Keratinocyte (primary cell): ENCODE measurements at places on chromosomes 6 and 20.

- H3K4me3 ChIP-seq, result no peak overlapping the region
- H3K27ac ChIP-seq, result no peak overlapping the region
- H3K36me3 ChIP-seq, result no peaks in the 10 kb centered on the region
- no peaks in the 10 kb centered on the region for H3K4me1 ChIP-seq
Measured at GRCh38 chr20:42901689-42902440, 287.8 kb downstream of the PTPRT start.

GRCh38 chr6:34249469-34250261 is 859 bp upstream of the SMIM29 start:
- peaks cover 37% of the 10 kb centered on the region for H3K4me1 ChIP-seq
- peak overlapping the region; percentile 65 for H3K27ac ChIP-seq
- H3K27me3 ChIP-seq, result no peaks in the 10 kb centered on the region
- H3K36me3 ChIP-seq, result peaks cover 2% of the 10 kb centered on the region
- H3K4me3 ChIP-seq, result peak overlapping the region; percentile 72

DNA sequence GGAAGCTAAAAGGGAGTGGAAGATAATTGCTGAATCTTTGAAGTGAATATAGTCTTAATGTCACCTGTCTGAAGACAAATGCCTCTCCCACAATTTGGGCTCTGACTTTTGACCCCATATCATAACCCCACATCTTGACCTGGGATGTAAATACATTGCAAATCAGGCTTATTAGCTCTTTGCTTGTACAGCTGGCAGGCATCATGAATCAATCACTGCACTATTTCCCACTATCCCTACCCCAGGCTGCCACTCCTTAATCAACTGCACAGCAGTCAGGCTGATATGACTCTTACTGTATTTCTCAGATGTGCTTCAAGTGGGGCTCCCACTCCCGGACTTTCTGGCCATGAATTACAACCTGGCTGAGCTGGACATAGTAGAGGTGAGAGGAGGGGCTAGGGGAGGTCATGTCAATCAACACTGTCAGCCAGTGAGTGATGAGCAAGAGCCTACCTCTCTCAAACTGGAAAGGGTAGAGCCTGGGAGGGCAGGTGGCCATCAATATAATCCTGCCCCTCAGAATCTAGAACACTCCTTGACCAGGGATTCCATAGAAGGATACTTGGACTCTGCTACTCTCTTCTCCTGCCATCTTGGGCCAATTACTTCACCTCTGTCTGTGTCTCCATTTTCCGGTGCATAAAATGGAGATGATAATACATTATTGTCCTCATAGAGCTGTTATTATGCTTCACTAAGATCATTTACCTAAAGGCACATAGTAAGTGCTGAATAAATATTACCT is 10.5 kb upstream of the BPIFB3 start:
- no peak overlapping the region for H3K4me3 ChIP-seq
- H3K27ac ChIP-seq, result no peak overlapping the region
- DNase-seq, result no peak
- H3K4me1 ChIP-seq, result no peaks in the 10 kb centered on the region
- no peaks in the 10 kb centered on the region for H3K36me3 ChIP-seq

GRCh38 chr6:158621694-158622544 is 22.6 kb downstream of the DYNLT1 start:
- no peaks in the 10 kb centered on the region for H3K4me1 ChIP-seq
- peaks cover 28% of the 10 kb centered on the region for H3K36me3 ChIP-seq
- no peak overlapping the region for H3K4me3 ChIP-seq
- DNase-seq, result no peak

DNA sequence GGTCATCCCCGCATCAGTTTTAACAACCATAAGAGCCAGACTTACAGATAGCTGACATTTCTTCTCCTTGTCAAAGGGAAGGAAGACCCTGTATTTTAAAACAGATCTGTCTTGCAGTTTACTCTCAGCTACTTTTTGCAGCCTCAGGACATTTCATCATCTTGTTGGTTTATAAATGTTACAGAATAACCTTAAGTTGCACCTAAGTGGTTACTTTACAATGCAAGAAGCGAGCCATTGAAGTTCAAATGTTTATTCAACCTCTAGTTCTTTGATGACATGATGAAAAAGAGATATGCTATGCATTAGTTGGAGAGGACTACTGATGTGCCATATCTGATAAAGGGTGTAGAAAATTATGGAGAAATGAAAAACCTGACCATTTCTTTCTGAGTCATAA is 187.9 kb upstream of the COL21A1 start:
- no peaks in the 10 kb centered on the region for H3K36me3 ChIP-seq
- peaks cover 21% of the 10 kb centered on the region for H3K4me1 ChIP-seq
- no peak overlapping the region for H3K27ac ChIP-seq
- no peak for DNase-seq
- H3K27me3 ChIP-seq, result no peaks in the 10 kb centered on the region
- H3K4me3 ChIP-seq, result no peak overlapping the region

DNA sequence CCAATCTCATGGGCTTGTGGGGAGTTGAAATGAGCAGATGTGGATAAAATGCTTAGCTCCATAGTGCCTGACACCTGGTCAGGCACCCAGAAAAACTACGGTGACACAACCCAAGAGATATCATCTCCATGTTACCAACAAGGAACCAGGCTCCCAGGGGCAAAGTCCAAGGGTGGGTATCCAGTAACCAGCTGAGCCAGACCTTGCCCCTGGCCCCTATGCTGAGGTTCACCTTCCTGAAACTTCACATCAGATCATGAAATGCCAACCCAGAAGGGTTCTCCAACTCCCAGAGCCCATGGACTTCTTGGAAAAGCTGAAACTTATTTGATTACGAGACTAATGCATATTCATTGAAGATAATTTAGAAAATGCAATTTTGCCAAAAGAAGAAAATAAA is 141.8 kb upstream of the KCNG1 start:
- DNase-seq, result no peak
- peaks cover 14% of the 10 kb centered on the region for H3K27me3 ChIP-seq
- H3K4me1 ChIP-seq, result no peaks in the 10 kb centered on the region
- H3K4me3 ChIP-seq, result no peak overlapping the region
- no peaks in the 10 kb centered on the region for H3K36me3 ChIP-seq

DNA sequence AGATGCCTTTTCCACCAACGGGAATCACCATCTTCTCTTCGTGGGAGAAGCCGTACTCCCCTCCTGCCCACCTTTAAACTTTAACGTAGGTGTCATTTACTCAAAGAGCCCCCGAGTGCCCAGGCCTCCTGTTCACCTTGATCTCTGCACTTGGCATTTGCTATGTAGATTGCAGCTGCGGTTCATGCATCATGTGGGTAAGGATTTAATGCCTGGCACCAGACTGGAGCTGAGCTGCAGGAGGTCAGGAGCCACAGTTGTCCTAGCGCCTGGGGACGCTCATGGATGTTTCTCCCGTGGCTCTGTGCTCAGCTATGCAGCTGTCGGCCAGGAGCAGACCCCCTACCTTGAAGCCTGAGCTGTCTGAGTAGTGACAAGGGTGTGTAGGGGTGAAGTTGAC is 133.7 kb downstream of the CDH4 start:
- DNase-seq, result no peak
- no peaks in the 10 kb centered on the region for H3K27me3 ChIP-seq
- H3K4me3 ChIP-seq, result no peak overlapping the region
- H3K36me3 ChIP-seq, result peaks cover 2% of the 10 kb centered on the region
- peaks cover 12% of the 10 kb centered on the region for H3K4me1 ChIP-seq

GRCh38 chr6:128047989-128048388 is 147.1 kb upstream of the THEMIS start:
- H3K36me3 ChIP-seq, result no peaks in the 10 kb centered on the region
- H3K4me3 ChIP-seq, result no peak overlapping the region
- H3K27ac ChIP-seq, result no peak overlapping the region
- H3K4me1 ChIP-seq, result no peaks in the 10 kb centered on the region

GRCh38 chr6:15336900-15337560 is 91.2 kb downstream of the JARID2 start:
- no peak overlapping the region for H3K4me3 ChIP-seq
- no peaks in the 10 kb centered on the region for H3K36me3 ChIP-seq
- H3K4me1 ChIP-seq, result peaks cover 12% of the 10 kb centered on the region
- no peak for DNase-seq
- no peak overlapping the region for H3K27ac ChIP-seq

DNA sequence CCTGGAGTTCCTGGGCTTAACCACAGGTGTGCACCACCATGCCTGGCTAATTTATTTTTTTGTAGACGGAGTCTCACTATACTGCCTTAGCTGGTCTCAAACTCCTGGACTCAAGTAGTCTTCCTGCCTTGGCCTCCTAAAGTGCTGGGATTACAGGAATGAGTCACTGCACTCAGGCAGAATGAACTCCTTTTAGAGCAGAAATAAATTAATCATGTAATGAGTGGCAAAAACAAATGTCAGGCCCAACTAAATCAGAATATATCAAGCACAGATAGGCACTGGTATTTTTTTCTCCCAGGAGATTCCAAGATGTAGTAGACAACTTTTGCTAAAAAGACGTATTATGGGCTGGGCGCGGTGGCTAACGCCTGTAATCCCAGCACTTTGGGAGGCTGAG is 2.6 kb downstream of the RPS10 start:
- H3K36me3 ChIP-seq, result peaks cover 33% of the 10 kb centered on the region
- no peaks in the 10 kb centered on the region for H3K27me3 ChIP-seq
- no peak overlapping the region for H3K27ac ChIP-seq
- no peak for DNase-seq

- H3K27me3 ChIP-seq, result no peaks in the 10 kb centered on the region
- H3K4me3 ChIP-seq, result no peak overlapping the region
- H3K36me3 ChIP-seq, result no peaks in the 10 kb centered on the region
- peaks cover 11% of the 10 kb centered on the region for H3K4me1 ChIP-seq
Measured at GRCh38 chr20:54058420-54059139, 11.8 kb downstream of the BCAS1 start.

DNA sequence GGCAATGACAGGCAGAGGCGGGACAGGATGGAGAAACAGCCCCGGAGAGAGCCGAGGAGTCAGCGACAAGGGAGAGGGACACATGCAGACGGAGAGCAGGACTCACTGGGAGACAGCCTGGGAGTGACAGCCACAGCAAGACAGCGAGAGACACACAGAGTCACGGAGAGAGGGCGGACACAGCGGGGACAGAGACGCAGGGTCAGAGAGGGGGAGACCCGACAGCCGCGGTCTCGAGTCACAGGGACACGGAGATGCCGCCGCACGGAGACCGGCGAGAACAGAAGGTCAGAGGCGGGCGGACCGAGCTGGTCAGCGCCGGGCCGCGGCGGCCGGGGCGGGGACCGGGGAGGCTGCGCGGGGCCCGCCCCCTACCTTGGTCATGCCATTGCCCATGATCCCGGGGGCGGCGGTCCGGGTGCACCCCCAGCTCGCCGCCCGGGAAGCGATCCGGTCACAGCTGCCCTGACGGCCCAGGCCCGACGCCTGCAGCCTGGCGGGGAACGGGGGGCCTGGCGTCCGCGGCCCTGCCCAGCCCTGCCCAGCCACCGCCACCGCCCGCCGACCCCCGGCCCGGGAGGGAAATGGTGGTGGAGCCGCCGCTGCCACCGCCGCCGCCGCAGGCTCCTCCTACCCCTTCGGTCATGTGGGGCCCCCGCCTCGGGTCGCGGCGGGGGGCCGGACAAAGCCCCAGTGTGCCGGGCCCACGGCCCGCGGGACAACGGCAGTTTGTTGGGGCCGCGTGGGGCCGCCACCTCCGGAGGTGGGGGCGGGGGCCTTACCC is at the start of the genes DUSP15 and TTLL9:
TSS of gene DUSP15 (minus strand) at position 586 of the 784 bp plus-strand sequence. CDS start at position 396, 190 bp downstream.
TSS of gene TTLL9 (plus strand) at position 693 of the 784 bp plus-strand sequence. CDS start 493 bp downstream, outside the sequence.
- DNase-seq, result no peak
- peak within 1 kb of the TSS; percentile 34 for H3K4me3 ChIP-seq
- H3K4me1 ChIP-seq, result no peaks in the 10 kb centered on the region
- no peak within 1 kb of the TSS for H3K27ac ChIP-seq

DNA sequence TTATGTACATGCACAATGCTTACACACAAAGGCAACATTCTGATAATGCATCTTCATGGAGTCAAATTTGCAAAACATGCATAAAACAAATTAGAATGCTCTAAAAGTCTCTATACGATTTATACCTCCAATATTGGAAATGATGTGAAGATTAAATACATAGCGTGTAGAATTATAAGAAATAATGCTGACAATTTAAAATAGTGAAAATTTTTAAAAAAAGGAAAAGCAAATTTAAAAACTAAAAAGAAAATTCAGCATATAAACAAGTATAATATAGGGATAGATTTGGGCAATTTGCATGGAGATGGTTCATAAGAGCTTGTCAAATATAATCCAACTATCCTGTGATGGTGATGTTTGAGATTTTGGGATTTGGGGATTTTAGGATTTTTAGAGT is 14.9 kb downstream of the TCF21 start:
- H3K36me3 ChIP-seq, result no peaks in the 10 kb centered on the region
- no peak overlapping the region for H3K4me3 ChIP-seq

DNA sequence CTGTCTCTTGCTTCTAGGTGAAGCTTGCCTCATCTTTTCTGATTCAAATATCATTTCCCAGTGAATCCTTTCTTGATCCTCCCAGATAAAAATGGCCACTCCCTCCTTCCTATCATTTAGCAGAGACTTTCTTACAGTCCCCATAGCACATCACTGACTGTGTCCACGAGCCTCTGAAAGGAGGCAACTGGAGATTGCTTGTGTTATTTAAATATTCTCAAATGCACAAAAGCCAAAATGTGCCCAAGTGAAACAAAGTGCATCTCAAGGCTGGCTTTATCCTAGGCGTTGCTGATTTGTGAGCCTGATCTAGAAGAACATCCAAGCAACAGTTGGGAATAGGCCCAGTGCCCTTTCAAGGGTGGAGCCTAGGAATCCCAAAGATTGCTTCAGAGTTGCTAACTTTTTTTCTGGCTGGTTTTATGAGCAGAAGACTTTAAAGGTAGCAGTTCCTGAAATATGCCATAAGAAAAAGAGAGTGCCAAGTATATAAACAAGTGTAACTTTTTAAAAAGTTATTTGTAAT is 393.6 kb downstream of the CD83 start:
- no peaks in the 10 kb centered on the region for H3K27me3 ChIP-seq
- no peaks in the 10 kb centered on the region for H3K36me3 ChIP-seq
- no peak for DNase-seq
- no peak overlapping the region for H3K4me3 ChIP-seq
- peaks cover 4% of the 10 kb centered on the region for H3K4me1 ChIP-seq

GRCh38 chr6:113672491-113673149 is 184.5 kb upstream of the MARCKS start:
- no peaks in the 10 kb centered on the region for H3K36me3 ChIP-seq
- peak overlapping the region; percentile 30 for H3K4me3 ChIP-seq
- peaks cover 5% of the 10 kb centered on the region for H3K4me1 ChIP-seq
- no peak overlapping the region for H3K27ac ChIP-seq
- DNase-seq, result no peak

DNA sequence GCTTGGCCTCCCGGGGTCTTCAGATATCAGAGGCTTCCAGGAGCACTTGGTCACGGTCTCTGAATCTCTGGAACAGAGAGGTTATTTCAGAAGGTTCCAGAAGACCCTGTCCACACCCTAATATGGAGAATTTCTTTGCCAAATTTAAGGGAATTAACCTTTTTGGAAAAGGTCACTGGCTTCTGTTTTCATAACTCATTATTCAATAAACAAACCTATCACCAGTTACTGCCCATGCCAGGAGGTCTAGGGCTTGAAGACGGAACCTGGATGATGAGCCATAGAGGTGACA is 507 bp upstream of the CST4 start:
- no peak for DNase-seq
- no peaks in the 10 kb centered on the region for H3K36me3 ChIP-seq
- H3K4me3 ChIP-seq, result no peak overlapping the region
- no peaks in the 10 kb centered on the region for H3K4me1 ChIP-seq
- no peaks in the 10 kb centered on the region for H3K27me3 ChIP-seq
